Glutamatergic neuron (in vitro differentiated cells): ENCODE measurements at places on chromosomes 2 and 18.

- no peak overlapping the region for H3K4me3 ChIP-seq
- H3K4me1 ChIP-seq: no peaks in the 10 kb centered on the region
- peak; percentile 24 for DNase-seq
- H3K27me3 ChIP-seq: peaks cover 3% of the 10 kb centered on the region
Observed at GRCh38 chr18:43486462-43486861, 209.2 kb upstream of the SYT4 start.

DNA sequence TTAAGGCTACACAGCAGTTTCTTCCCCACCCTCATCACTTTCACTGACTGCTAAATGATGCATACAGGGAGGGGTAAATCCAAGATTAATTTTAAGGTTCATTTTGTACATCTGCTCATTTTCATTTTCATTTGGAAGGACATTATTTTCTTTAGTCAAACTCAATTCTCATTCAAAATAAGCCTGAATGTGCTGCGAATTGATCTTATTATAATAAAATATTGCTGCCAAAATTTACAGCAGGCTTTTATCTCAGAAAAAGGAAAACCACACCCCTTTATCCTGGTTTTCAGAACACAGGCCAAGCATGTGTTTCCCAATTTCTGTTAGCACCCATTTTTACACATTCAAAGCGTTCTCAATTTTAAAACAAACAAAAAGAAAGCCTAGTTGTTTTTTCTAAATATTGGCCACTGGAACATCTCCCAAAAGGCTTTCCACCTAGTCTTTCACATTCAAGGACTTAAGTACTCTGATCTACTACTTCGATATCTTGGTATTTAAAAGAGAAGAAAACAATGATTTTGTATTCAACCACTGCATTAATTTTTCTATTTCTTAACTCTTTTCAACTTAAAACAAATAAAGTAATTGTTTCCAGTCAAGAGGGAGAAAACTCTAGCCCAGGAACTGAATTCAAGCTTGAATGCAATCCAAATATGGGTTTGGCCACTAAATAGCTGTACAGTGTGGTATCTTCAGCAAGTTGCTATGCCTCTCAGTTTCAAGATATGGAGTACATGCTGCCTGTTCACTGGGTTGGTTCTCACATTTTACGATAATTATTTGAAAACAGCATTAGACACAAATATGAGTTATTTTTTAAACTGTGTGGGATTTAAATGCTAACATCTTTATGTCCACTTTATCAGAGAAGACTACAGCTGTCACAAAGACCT is 52.5 kb downstream of the CDH2 start:
- peaks cover 24% of the 10 kb centered on the region for H3K4me1 ChIP-seq
- no peaks in the 10 kb centered on the region for H3K27me3 ChIP-seq
- no peak overlapping the region for H3K4me3 ChIP-seq
- no peak overlapping the region for H3K27ac ChIP-seq
- DNase-seq: no peak
- no peaks in the 10 kb centered on the region for H3K36me3 ChIP-seq

DNA sequence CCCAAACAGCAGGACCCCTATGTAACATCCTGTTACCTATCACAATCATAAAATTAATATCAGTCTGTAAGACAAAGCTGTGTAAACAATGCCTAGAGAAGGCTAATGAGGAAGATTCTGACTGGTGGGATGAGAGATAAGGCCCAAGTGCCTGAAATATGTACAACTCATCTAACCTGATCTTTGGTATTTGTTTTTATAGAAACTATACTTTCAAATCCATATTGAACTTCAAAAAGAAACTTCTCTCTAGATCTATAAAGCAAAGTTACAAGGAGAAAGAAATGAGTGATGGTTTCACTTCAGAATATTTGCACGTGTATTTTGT is 36.1 kb upstream of the ITGA4 start:
- no peak for DNase-seq
- no peaks in the 10 kb centered on the region for H3K36me3 ChIP-seq
- H3K4me1 ChIP-seq: peaks cover 4% of the 10 kb centered on the region

DNA sequence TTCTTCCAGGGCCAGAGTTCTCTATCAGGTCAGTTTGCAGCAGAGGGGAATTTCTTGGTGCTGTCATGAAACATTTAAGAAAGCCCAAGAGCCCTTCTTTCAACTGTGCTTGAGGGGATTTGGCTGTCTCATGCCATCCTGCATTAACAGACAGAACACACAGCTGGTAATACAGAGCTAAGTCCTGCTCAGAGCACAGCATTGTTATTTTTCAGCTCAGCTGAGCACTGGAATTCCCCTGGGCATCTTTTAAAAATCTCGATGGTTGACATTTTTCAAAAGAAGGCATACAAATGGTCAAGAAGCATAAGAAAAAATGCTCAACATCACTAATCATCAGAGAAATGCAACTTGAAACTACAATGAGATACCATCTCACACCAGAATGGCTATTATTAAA is 14.9 kb upstream of the IL1R2 start:
- no peak overlapping the region for H3K4me3 ChIP-seq
- no peak for DNase-seq
- H3K4me1 ChIP-seq: peaks cover 13% of the 10 kb centered on the region
- peaks cover 6% of the 10 kb centered on the region for H3K36me3 ChIP-seq
- peaks cover 4% of the 10 kb centered on the region for H3K27me3 ChIP-seq

- peaks cover 20% of the 10 kb centered on the region for H3K27me3 ChIP-seq
- H3K4me3 ChIP-seq: peak overlapping the region; percentile 91
- DNase-seq: peak; percentile 32
- peaks cover 17% of the 10 kb centered on the region for H3K36me3 ChIP-seq
Observed at GRCh38 chr2:222424729-222425671, 657 bp downstream of the SGPP2 start.

DNA sequence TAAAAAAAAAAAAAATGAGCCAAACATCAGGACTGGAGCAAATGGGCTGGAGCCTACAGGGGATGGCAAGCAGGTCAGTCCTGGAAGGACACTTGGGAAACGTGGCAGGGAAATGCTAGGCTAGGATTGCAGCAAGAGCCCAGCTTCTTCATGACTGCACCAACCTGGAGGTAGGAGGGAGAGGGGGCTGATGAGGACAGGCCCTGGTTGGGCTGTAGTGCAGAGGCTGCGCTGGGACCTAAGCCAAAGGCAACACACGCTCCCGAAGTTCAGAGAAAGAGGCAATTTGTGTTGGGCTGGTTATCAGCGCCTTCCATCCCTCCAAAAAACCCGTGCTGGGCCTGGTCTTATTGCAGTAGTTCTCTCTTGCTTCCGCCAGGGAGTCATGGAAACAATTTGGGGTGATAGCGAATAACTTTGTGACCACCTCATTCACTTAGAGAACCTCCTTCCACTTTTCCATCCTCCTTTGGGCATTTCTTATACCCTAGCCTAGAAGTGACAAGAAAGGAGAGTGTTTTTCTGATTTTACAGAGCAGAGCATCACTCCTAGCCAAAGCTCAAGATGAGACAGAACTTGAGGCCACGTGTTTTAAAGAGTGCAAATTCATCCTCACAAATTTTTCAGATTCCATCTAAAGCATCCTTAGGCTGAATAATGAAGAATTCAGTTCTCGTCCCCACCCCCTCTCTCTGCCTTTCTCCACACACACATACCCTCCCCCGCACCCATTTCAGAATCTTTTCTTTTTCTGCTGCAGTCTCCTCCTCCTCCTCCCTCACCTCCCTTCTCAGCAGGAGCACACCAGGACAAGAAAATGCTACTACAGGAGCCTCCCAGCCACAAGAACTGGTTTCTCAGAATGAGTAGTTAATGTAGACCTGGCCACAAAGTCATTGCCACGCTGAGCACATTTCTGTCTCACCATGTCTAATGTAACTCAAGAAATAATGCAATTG is 82.5 kb upstream of the STPG4 start:
- no peak for DNase-seq
- H3K36me3 ChIP-seq: peaks cover 4% of the 10 kb centered on the region

DNA sequence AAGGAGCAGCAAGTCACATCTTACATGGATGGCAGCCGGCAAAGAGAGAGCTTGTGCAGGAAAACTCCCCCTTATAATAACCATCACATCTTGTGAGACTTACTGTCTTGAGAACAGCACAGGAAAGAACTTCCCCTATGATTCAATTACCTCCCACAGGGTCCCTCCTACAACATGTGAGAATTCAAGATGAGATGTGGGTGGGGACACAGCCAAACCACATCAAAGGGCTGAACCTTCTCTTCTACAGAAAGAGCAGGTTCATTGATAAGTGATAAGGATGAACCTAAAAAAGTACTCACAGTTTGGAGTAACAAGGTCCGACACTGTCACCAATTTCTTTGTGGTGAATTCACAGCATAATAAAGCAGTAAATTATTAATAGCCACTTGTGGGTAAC is 422.2 kb upstream of the FSIP2 start:
- H3K27me3 ChIP-seq: no peaks in the 10 kb centered on the region
- H3K4me1 ChIP-seq: no peaks in the 10 kb centered on the region
- H3K27ac ChIP-seq: no peak overlapping the region
- H3K4me3 ChIP-seq: no peak overlapping the region

DNA sequence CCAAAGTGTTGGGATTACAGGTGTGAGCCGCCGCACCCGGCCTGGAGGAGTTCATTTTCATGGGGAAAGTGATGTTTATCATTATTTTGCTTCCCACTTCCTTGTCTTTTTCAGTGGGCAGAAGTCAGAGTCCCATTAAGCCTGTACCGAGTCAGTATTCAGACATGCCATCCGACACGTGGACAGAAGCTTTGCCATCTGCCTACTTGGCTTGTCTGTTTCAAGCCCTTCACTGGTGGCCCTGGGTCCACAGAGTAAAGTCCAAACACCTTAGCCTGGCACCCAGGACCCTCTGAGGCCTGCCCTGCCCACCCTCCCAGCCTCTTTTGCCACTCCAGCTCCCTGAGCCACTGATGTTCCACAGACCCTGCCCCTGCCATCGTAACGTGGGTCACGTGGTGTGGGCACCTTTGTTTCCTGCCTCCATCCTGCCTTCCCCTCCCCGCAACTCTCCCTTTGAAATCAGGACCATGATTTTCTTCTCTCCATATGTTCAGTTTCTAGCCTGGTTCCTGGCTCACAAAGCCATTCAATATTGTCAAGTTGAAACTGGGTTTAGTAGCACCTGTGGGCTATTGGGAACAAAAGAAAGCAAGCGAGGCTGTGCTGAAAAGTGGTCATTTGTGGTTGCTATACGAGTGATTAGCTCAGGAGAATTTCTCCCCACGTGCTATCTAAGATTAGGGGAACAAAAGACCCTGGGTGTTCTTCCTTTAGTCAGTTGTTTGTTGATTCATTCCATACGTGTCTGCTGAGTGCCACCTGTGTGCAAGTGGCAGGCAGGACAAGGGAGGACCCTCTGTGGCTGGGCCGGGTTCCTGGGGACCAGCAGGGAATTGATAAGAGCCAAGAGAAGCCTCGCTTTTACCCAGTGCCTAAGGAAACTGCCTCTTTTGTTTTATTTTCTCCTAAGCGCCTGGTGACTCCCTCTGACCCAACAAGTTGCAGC is 5.1 kb upstream of the ODC1 start:
- no peak overlapping the region for H3K4me3 ChIP-seq
- DNase-seq: no peak
- H3K4me1 ChIP-seq: peaks cover 8% of the 10 kb centered on the region
- H3K27ac ChIP-seq: no peak overlapping the region
- H3K36me3 ChIP-seq: no peaks in the 10 kb centered on the region
- peaks cover 2% of the 10 kb centered on the region for H3K27me3 ChIP-seq

DNA sequence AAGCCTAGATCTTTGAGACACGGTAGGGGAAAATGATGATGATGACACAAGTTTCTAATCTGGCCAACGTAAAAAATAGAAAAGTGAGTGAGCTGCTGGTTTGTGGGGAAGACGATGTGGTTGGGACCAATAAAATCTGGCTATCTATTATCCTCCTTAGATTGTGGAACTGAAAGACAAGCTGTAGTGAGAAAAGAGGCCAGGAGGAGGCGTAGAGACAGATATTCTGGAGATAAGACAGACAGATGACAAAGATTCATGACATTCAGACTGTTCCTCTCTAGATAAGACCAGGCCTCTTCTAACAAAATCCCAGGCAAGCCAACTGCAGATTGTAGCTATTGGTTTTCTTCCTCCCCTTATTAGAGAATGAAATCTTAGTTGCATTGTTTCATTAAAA is 376.3 kb upstream of the UBE2E3 start:
- DNase-seq: no peak
- H3K27me3 ChIP-seq: peaks cover 2% of the 10 kb centered on the region
- no peak overlapping the region for H3K4me3 ChIP-seq

- no peaks in the 10 kb centered on the region for H3K36me3 ChIP-seq
- no peak overlapping the region for H3K4me3 ChIP-seq
- peak overlapping the region; percentile 3 for H3K27ac ChIP-seq
Observed at GRCh38 chr18:41372046-41372665, 582.9 kb upstream of the PIK3C3 start.

GRCh38 chr2:209942936-209943605 is 59.4 kb upstream of the RPE start:
- H3K4me3 ChIP-seq: no peak overlapping the region
- H3K4me1 ChIP-seq: no peaks in the 10 kb centered on the region
- DNase-seq: no peak
- peaks cover 2% of the 10 kb centered on the region for H3K27me3 ChIP-seq

DNA sequence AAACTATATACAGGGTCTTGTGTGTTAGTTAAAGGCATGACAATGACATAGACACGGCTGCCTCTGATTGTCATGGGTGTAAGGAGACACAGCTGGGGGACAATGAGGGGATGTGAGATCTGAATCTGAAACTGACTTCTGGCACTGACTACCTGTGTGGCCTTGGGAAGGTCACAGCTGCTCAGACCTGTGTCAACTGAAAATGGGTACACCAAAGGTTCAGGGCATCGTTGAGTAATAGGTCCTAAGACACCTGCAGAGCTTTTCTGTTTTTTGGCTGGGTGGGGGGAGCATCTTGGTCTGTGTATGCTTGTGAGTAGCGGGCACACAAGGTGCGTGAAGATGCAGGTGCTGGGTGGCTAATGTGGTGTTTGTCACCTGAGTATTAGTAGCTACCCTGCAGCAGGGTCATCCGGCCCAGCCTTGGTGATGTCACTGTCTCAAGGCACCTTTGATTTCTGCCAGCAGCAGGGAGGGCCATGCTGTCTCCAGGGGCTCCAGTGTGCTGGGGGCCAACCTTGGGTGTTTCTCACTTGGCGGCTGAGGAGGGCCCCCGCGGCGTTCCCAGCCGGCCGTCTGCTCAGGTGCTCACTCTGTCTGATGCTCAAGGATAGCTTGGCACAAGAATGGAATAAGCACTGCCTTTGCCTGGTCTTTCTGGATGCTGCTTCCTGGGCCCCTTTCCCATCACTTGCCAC is 53.1 kb upstream of the HS6ST1 start:
- no peaks in the 10 kb centered on the region for H3K36me3 ChIP-seq
- no peak for DNase-seq
- H3K27me3 ChIP-seq: peaks cover 2% of the 10 kb centered on the region
- H3K4me1 ChIP-seq: peaks cover 16% of the 10 kb centered on the region
- no peak overlapping the region for H3K27ac ChIP-seq
